ENCODE measurements at places on chromosomes 13 and 19. TPM values are rescaled to one million over a fixed set of nuclear protein-coding genes. Genes with fewer than 3 reads are reported as not detected.

SPACA4 gene
- total RNA-seq = not detected

USHBP1 gene
- not detected for total RNA-seq

SRRM5 gene
- total RNA-seq = 0.37 TPM

HIPK4 gene
- 0.37 TPM for total RNA-seq

PRRG2 gene
- total RNA-seq = 16.2 TPM

GPC6 gene
- not detected for total RNA-seq

NKG7 gene
- not detected for total RNA-seq

ALDH16A1 gene
- total RNA-seq = 40.9 TPM

FAM83E gene
- 12.3 TPM for total RNA-seq

SOX1 gene
- not detected for total RNA-seq

LTBP4 gene
- 203 TPM for total RNA-seq

KIR2DL1 gene
- not detected for total RNA-seq

CEACAM3 gene
- total RNA-seq = not detected

- peak; percentile 62 for DNase-seq
These were observed 7.6 kb downstream of the DNAJB1 start for GRCh38 chr19:14510311-14511228.

GRCh38 chr13:27112006-27112405 lies 59.6 kb downstream of the USP12 start:
- DNase-seq = no peak

GRCh38 chr19:45391346-45391745 lies 13.5 kb downstream of the PPP1R13L start:
- no peak for DNase-seq

DNA sequence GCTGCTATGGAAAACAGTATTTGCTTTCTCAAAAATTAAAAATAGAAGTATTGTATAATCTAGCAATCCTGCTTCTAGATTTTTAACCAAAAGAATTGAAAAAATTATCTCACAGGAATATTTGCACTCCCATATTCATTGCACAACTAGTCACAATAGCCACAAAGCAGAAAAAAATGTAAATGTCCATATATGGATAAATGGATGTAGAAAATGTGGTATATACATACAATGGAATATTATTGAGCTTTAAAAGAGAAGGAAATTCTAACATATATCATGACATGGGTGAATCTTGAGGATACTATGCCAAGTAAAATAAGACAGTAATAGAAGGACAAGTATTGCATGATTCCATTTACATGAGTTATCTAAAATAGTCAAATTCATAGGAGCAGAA lies 2753.0 kb downstream of the PCDH9 start:
- DNase-seq = no peak

GRCh38 chr13:46561691-46562090 lies 8.7 kb downstream of the LRCH1 start:
- no peak for DNase-seq

DNA sequence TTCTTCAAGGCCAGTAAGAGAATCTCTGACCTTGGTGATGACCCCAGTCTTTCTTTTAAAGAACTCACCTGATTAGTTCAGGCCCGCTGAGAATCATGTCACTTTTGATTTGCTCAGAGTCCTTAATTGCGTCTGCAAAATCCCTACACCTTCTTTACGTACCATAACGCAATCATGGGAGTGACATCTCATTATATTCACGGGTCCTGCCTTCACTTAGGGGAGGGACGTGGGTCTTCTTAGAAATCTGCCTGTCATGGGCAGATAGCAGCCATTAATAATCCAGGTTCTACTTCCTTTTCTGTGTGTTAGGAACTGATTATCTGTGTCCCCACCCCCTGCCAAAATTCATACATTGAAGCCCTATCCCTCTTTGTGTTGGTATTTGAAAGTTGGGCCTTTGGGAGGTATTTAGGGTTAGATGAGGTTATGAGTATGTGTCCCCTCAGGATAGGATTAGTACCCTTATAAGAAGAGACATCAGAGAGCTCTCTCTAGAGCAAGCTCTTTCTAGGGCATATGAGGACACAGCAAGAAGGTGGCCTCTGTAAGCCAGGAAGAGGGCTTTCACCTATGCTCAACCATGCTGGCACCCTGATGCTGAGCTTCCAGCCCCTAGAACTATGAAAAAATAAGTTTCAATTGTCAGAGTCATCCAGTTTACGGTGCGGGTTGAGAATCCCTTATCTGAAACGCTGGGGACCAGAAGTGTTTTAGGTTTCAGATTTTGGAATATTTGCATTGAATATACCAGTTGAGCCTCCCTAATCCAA lies 9.9 kb downstream of the TPP2 start:
- no peak for DNase-seq

DNA sequence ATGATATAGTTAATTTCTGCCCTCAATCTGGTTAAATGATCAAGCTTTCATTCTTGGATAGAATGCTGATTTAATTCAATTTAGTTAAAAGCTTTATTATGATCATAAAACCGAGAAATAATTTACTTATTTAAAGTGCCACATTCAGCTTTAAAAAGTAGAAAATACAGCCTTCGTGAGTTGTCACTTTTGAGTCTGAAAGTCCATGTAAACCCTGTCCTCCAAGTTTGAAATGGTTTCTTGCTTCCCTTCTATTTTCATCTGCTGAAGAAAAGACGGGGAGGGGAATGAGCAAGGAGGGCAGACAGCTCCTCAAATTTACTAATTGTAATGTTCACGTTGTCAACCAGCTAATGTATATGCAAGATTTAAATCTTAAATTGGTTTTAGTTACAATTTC lies 59.5 kb downstream of the NDFIP2 start:
- no peak for DNase-seq

GRCh38 chr19:37947778-37948177 lies 40.8 kb downstream of the SIPA1L3 start:
- no peak for DNase-seq

- no peak for DNase-seq
These were observed 70.4 kb upstream of the FARP1 start for GRCh38 chr13:98072476-98072875.

DNA sequence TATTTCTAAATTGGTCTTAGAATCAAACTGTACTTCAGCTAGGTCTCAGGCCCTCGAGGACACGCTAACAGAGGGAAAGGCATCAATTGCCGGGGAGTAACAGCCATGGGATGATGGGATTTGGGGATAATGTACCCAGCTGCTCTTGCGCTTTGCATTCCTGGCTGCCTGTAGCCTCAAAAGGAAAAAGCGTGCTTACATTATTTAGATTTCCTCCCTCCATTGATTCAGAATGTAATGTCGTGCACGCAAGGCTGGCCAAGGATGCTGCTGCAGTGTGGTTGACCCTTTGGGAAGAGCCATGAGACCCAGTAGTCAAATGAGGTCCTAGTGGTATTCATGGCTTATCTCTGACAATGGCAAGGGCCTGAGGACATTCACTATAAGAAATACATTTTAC lies 95.1 kb downstream of the SLC7A1 start:
- no peak for DNase-seq

GRCh38 chr13:46143184-46143701 lies 38.4 kb upstream of the CPB2 start:
- no peak for DNase-seq

DNA sequence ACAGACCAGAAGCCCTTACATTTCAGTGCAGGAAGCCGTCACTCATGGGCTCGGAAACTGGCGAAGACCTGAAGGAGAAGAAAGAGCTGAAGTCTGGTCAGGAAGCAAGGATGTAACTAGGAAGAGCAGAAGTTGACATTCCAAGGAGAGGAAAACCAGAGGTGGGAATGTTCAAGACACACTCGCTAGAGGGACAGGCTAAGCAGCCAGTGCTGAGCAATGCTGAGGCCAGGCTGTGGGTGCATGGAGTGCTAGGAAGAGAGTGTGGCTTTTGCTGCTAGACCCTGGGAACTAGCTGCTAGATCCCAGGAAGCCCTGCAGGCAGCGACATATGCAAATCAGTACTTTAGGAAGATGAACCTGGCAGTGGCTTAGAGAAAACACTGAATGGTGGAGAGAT lies 12.1 kb upstream of the URAD start:
- DNase-seq = no peak

GRCh38 chr13:25881971-25882451 lies 169.8 kb downstream of the SHISA2 start:
- DNase-seq = no peak

DNA sequence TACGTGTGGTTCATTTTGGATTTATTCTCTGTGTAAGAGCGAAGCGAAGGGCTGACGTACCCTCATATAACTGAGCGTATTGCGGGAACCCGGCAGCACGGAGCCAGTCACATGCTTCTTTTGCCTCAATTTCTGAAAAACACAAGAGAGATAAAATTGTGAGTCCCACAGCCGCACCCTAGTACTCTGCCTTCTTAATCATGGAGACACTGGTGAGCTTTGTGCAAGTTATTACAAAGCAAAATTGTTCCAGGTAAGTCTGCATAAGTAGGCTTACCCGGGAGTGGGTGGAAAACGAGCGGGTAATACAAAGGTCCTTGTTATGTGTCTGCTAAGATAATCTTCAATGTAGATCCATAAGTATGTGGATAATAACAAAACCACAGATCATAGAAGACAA lies 118.1 kb downstream of the STARD13 start:
- DNase-seq = no peak

- no peak for DNase-seq
These were observed 61.0 kb downstream of the STK24 start for GRCh38 chr13:98515818-98516465.

GRCh38 chr13:99986741-99987140 lies 5.2 kb downstream of the ZIC2 start:
- no peak for DNase-seq

DNA sequence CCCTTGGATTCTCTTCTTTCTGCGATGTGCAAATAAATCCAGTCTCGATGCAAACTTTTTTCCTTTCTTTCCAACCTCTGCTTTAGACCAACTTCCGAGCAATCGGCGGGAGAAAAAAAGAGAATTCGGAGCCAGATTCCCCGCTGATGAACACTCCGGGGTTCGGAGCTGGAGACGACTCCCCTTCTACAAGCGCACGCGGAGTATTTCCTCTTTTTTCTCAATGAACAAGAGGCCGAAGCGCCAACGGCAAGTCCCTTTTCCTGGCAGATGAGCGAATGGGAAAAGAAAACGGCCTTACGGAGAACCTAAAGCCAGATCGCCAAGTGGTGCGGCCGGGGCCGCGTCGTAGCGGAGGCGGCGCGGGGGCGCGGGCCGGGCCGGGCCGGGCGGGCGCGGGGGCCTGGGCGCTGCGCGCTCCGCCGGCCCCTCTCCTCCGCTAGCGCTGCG lies 250 bp downstream of the SPRY2 start:
- DNase-seq = no peak

DNA sequence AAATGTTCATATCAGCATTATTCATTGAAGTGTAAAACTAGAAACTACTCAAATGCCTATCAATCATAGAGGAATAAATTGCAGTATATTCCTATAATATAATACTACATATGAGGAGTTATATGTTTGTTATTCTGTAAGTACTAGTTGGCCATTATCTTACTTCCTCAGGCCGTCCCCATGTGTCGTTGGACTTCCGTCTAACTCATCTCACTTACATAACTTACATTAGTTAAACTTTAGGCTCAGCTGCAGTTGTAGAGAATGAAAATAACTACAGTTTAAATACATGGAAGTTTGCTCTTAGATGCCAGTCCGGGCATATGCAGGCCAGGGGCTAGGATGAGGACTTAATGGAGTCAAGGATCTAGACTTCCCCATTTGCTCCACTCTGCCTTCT lies 8.6 kb upstream of the EPSTI1 start:
- DNase-seq = no peak

All from PC-9 (cell line).